ENCODE measurements at places on chromosomes 11 and 22.

- no peak for DNase-seq
These were observed 46.4 kb downstream of the PAX6 start for GRCh38 chr11:31764766-31765165.

DNA sequence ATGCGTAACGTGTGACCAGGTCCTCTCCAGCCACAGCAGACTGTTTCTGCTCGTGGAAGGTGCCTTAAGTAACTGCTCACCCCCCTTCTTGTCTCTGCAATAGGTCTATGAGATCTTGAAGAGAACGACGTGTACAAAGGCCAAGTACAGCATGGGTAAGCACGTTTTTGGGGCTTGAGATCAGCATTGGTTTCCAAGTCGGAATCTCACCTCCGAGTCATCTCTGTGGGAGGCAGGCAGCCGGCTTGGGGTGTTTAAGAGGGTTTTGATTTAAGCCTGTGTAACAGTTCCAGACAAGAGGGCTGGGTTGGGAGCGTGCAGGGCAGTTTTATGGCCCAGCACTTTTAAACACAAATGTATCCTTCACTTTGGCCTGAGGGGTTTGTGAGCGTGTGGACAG, 30.1 kb downstream of the ANO1 start:
- no peak for DNase-seq

DNA sequence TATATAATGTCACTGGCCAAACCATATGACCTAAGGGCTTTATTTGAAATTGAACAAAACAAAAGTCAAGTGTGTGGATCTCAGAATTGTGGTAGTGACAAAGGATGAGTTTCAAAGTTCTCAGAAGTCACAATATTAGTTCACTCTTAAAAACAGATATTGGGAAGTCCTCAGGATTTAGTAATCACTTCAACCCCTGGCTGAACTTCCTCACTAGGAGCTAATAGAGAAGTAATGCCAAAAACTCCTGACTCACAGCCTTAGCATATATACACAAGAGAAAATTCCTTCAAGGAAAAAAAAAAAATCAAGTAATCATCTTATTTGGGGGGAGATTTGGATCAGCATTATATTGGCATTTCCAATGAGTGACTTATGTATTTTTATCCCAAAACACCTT, 75.6 kb upstream of the APOA1 start:
- DNase-seq: no peak

- DNase-seq: no peak
These were observed 121.9 kb downstream of the FBXO7 start for GRCh38 chr22:32596471-32596870.

DNA sequence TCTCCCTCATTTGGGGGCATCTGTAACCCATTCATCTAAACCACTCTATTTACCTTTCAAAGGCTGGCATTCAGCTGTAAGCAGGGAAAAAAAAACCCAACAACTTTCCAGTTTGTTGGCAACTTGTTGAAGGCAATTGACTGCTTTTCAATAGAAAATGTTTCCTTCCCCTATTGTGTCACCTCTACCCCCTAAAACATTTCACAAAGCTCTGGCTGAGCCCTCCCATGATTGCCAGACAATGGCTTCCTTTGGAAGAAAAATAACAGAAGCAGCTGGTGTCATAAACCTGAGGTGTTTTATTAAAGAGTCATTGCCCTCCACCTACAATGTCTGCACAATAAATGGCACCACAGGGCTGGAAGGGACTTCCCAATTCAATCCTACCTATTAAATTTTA, 22.1 kb upstream of the PSMA1 start:
- no peak for DNase-seq
